ENCODE measurements at places on chromosomes 2 and 18.

DNA sequence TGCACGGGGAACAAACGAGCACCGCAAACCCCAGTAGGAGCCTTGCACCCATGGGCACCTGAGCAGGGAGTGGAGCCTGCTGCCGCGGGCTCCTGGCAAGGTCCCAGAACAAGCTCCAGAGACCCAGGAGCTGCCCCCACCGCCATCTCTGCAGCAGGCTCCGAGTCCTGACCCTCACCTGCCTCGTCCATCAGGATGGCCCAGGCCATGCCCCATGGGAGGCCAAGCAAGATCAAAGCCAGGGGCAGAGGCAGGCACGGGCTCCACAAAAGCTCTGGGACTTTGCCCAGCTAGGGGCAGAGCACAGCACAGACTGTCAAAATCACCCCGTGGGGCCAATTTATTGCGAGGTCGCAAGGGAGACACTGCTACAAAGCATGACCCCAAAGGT is 43.6 kb downstream of the GPC1 start:
- DNase-seq, result no peak

DNA sequence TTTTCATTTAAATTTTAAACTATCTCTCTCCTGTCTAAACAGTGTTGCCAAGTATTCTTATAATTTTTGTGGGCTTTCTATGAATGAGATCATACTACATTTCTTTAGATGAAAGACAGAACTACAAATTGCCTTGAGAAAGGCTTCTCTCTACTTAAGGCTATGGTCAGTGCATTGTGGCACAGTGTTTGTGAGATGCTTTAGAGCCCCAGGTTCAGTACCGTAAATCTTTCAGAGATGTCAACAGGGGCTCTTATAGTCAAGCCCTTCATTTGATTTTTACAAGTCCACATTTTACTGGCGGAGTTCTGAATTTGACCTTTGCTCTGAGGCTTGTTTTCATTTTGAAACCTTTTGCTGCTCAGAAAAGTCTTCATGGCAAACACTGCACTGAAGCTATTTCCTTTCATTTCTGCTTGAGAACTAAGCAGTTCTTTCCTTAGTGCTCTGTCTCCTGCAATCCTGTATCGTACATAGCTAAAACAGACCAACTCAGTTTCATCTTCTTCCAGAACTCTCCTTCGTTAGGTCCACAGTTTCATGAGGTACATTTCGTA is 175.2 kb downstream of the NYAP2 start:
- DNase-seq, result no peak

DNA sequence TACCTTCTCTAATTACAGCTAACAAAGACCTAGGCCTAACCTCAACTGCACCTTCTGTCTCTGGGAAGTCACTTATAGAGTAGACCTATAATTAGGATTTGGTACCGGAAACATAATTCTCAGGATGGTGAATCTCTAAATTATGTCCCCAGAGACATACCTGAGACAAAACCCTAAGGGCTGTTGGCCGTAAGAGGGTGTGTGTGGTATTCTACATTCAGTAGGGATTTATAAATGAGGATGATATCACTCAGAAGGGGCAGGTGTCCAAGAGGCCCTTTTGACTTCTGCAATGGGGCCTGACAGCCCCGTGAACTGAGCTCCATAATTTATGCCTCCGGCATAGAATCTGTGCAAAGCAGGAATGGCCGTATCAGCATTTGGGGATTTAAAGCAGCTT is 13.5 kb upstream of the DARS1 start:
- no peak for DNase-seq

DNA sequence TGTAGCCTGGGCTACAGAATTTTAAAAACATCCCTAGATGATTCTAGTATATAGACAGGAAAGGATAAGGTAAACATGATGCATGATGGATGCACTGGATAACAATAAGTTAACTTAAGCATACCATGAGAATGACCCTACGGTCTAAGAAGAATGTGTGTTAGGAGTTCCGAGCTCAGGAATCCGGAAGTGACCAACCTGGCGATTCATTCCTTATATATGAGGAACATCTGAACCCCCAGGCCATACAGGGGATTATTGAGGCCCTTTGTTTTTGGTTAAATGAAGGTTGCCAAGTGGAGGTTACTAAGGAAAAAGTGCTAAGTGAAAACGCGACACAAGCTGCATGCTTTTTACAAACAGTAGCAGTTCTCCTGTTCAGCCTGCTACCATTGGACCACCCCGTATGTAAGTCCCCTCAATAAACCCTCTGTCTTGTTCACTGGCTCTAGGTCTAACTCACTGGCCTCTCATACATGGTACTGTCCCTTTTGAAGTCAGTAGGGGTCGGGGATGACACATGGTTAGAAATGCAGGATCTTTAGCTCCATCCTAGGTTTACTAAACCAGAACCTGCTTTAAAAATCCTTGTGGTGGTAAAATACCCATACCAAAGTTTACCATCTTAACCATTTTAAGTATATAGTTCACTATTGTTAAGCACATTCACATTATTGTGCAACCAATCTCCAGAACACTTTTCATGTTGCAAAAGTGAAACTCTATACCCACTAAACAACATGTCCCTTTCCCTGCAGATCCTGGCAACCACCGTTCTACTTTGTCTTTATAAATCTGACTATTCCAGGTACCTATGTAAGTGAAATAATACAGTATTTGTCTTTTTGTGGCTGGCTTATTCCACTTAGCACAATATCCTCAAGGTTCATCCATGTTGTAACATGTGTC is 111.0 kb upstream of the MAP4K3 start:
- DNase-seq, result no peak

GRCh38 chr18:11651899-11652298 is 37.2 kb upstream of the GNAL start:
- no peak for DNase-seq

- DNase-seq, result no peak
These were observed 34.0 kb upstream of the ERMN start for GRCh38 chr2:157359628-157360027.

GRCh38 chr2:151634736-151635467 is 99.4 kb downstream of the NEB start:
- no peak for DNase-seq

Measured in cortex of kidney (tissue), 1 donor.